Stimulated activated CD8-positive, alpha-beta memory T cell treated with anti-CD3 and anti-CD28 coated beads, Interleukin-4, amount 100 ng/mL, for 1 hour (primary cell): ENCODE measurements at places on chromosomes 2 and 18.

DNA sequence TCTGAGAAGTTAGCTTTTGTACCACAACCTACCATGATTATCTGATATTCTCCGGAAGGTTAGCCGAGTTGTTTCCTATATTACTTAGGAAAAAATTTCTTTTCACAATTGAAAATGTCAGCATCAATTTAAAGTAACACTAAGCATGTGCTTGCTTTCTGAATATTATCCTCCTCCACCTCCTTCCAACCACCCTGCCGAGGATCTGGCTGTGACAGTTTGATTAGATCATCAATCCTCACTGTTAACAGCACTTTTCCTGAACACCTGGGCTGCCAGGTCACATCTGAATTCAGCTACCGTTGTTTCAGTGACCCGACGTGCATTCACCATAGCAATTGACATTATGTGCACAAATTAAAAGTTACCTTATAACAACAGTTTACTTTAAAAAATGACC is 207.0 kb downstream of the ZNF407 start:
- DNase-seq: no peak

DNA sequence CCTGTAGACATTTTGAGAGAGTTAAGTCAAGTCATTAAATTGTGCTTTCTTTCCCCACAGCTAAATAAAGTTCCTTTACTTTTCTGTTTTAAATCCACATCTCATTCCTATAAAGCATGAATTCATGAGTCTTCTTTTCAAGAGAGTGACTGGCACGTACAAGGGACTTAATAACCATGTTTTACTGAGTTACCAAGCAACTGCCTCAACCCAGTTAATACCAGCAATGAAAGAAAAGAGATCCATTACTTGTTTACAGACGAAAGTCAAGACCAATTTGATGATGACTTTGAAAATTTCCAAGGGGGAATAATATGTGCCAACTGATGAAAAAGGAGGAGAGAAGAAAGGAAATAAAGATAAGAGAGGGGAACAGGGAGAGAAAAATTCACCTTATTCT is 1082.5 kb upstream of the GYPC start:
- no peak for DNase-seq

DNA sequence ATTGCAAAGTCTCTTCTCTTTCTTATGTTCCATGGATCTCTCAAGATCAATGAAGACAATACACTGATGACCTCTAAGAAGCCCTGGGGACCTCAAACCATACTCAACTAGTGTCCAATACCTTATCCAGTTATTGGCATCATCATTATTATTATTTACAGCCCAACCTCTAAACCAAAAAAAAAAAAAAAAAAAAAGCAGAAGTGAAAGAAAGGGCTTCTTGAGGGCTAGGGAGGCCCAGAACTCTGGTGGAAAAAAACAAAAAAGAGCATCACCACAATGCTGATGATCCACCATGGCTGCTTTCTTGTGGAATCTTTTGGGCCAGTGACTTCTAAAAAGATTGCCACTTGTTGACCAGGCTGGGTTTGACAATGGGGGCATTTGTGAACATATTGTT is 324.9 kb downstream of the LPIN1 start:
- no peak for DNase-seq

- DNase-seq: no peak
Measured at GRCh38 chr2:122927710-122928557, 1097.2 kb upstream of the CNTNAP5 start.

DNA sequence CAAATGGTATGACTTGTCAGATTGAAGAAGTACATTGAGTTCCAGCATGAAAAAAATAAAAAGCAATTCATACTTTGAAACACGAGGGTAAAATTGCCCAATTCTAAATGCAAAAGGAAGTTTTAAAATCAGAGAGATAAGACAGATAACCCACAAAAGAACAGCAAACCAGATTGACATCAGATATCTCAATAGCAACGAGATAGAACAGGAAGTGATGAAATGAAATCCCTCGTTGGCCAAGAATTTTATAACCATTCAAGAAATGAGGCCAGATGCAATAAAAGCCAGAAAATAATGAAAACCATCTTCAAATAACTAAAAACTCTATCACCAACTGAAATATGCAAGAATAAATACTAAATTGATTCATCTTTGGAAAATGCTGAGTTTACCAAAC is 172.8 kb downstream of the CD226 start:
- no peak for DNase-seq

DNA sequence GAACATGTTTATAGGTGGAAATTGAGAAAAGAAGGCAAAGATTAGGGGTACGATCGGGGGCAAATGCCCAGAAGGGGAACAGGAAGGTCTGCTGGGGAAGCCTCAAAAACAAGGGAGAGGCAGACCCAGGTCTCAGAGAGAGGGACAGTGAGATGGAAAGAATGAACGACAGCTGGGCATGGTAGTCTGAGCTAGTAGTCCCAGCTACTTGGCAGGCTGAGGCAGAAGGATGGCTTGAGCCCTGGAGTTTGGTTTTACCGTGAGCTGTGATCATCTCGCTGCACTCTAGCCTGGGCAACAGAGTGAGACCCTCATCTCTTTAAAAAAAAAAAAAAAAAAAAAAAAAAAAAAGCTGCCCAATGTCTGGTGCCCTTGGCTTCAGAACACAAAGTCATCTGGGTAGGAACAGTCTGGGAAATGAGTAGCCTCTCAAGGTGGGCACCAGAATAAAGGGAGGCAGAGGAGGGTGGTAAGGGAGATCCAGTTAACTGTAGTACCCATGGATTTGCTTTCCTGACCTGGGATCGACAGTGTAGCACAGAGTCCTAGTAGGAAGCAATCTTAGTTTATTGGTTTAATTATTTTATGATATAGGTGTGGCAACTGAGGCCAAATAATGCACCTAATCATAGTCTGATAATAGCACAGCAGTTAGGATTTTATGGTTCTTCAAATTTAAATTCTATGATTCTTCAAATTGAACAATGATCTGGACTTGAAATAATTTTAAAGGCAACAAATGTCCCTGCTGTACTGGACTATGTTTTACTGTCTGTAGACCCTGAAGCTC is 3.5 kb downstream of the RRM2 start:
- no peak for DNase-seq

- DNase-seq: no peak
Measured at GRCh38 chr2:44107086-44107740, 61.5 kb upstream of the PPM1B start.

- DNase-seq: no peak
Measured at GRCh38 chr2:42545023-42545721, 23.3 kb upstream of the MTA3 start.

GRCh38 chr2:70226781-70227180 is 21.6 kb downstream of the TIA1 start:
- DNase-seq: no peak

- no peak for DNase-seq
Measured at GRCh38 chr2:170850251-170850650, 33.6 kb downstream of the GAD1 start.

DNA sequence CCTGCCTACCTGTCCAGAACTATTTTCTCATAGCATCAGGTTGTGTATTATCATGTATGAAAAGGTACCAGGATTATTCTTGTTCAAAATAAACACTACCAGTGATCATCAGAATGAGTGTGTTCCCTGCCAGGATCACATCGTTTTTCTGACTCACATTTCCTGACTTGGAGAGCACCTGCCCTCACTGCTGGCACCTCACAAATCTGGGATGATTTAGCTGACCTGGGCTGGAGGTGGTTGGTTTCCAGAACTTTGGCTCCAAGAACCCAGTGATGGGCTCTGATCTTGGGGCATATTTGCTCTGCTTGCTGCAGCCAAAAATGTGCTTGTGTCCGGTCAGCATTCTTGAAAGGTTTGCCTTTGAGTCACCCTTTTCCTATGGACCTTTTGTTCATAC is 836.3 kb upstream of the ACVR2A start:
- DNase-seq: no peak

DNA sequence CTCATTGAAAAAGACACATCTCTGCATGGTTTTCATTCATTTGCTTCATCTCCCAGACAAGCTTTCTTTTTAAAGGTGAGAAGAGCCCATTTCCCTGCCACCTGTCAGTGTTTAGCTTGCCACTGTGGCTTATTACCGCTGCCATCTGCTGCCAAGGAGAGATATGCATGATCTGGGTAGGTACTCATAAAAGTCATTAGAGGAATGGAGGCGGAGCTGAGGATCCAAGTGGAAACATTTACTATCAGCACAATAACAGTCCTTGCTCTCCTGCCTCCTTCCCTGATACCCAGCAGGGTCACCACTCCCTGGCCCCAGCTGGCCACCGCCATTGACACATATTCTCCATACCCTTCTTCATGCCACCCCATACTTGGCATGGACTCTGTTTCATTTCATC is 390.4 kb downstream of the TSN start:
- no peak for DNase-seq

GRCh38 chr18:2706903-2707302 is 51.4 kb downstream of the SMCHD1 start:
- DNase-seq: no peak

DNA sequence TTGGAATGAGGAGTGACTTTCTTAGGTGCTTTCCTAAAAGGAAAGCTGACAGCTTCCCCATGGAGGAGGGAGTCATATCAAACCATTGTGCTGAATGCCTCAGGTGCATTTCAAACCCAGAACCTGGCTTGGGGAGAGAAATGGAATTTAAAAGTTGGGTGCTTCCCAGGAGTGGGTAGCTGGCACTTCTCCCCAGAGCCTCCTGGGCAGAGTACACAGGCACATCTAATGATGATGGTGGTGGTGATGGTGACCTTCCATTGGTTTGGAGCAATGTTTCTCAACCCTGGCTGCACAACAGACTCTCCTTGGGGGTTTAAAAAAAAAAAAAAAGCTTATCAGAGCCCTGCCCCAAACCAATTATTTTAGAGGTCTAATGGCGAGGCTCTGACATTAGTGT is 8.3 kb downstream of the FOSL2 start:
- DNase-seq: no peak

- no peak for DNase-seq
Measured at GRCh38 chr2:72793798-72794440, 31.9 kb downstream of the EXOC6B start.

DNA sequence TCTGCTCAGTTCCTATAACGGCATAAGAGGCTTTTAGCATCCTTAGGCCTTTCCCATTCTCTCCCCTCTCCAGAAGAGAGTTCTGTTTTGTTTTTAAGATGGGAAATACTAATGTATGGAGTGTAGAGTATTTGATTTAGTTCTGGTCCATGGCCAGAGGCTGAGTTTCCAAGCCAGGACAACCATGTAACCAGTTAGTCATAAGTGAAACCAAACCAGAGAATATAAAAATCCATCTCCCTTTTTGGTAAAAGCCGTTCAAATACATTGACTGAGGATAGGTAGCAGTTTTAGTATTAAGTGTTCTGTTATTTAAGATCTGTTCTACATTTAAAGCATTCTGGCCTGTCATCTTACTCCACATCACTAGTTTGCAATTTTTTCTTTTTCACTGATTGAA is 3.1 kb downstream of the PSMD1 start:
- DNase-seq: no peak

DNA sequence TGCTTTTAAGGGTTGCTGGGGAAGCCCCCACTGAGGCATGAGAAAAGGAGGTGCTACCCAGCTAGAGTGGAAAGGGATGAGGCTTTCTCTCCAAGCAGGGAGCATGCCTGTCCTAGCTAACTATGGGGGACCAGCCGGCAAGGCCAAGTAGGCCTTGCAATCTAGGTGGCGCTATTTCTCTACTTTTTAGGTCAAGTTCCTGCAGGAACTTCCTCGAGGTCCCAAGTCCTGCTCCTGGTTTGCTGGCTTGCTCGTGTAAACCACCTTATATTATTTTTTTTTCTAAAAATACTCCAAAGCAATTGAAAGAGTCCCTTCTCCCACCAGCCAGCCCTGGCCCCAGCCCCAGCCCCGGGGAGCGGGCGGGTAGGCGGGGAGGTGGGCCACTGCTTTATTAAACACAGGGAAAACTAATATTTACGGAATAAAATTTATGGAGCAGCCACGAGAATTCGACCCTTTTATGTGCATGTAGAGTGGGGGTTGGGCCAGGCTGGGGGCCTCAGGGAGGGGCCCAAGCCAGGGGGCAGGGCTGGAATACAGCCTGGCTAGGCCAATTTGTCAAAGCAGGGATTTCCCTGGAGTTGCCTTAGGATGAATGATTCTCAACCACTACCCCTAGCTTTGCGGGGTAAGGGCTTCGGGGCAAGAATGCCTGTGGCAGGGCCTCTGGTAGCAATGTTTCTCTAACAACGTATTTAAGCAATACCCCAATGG is 12.8 kb upstream of the IHH start:
- no peak for DNase-seq

DNA sequence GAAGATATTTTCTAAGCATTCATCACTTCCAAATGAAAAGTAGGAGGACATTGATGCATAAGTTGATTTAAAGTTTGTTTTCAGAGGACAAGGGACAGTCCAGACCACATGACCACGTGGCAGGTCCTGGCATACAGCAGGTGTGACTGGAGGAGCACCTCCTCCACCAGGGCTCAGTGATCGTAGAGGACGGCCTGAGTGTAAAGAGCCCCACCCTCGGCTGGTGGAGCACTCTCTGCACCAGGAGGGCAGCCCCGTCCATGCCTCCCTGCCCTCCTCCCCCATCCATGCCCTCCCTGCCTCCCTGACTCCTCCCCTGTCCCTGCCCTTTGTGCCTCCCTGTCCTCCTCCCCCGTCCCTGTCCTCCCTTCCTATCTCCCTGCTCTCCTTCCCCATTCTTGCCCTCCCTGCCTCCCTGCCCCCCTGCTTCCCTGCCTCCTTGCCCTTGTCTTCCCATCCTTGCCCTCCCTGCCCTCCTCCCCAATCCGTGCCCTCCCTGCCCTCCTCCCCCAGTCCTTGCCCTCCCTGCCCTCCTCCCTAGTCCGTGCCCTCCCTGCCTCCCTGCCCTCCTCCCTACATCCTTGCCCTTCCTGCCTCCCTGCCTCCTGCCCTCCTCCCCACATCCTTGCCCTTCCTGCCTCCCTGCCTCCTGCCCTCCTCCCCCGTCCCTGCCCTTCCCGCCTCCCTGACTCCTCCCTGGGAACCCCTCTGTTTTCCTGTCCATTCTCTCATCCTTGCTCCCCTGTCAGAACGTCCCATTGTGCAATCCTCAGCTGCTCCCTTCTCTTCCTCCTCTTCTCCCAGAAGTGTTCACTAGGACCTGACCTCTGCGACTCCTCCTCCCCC is 47.9 kb downstream of the ANKMY1 start:
- no peak for DNase-seq

- DNase-seq: no peak
Measured at GRCh38 chr2:8168876-8169424, 512.9 kb upstream of the ID2 start.

DNA sequence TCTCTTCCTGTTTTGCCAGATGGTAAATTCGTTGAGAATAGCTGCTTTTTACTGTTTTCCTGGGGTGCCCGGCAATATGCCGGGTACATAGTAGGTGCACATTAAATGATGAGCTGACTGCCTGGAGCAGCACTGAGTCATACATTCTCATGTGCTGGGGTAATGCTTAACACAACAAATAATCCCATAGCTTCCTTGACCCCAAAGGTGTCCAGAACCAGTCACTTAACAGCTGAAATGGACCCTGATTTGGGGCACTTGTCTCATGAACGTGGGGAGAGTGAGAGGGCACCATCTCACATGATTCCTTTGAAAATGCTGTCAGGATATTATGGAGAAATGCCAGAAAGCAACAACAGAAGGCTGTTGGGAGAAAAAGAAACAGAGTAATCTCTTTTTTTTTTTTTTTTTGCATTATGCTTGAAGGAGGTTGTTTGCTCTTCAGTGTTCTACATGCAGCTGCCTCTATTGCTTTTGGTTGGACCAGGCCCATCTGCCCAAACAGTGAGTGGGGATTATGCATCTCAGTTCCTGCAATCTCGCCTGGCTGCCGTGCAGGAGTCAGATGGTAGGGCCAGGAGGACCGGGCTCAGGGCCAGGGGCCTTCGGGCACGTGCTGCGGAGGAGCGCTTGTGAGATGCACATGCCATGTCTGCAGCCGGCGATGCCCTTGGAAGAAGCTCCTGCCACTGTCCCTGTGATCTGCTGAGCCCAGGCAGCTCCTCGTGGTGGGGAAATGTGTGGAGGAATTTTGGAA is 162.1 kb downstream of the SH3RF3 start:
- no peak for DNase-seq
